Upper lobe of right lung (tissue), 1 donor: ENCODE measurements at places on chromosomes 6 and 20.

- peak; percentile 68 for DNase-seq
Observed at GRCh38 chr6:26065952-26066380, 21.3 kb upstream of the HFE start.

- no peak for DNase-seq
Observed at GRCh38 chr6:111187874-111188273, 100.6 kb downstream of the SLC16A10 start.

- no peak for DNase-seq
Observed at GRCh38 chr6:85574932-85575598, 18.6 kb downstream of the SNX14 start.

DNA sequence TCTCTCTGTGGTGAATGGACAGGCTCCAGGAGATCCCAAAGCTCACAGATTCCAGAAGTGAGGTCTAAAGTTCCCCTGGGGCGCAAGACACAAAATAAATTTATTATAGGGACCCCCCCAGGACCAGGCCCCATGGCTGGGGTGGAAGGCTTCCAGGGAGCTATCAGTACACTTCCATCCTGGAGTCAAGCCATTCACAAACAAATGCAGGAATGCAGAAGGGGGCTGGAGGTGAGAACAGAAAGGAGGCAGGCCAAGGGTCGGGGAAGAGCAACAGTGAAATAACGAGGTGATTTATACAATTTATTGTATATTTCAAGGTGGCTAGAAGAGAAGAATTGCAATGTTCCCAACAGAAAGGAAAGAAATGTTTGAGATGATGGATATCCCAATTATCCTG is 126.9 kb downstream of the LY86 start:
- DNase-seq: no peak

- no peak for DNase-seq
Observed at GRCh38 chr6:76453270-76453669, 380.8 kb upstream of the IMPG1 start.

GRCh38 chr6:33592595-33593413 is 12.7 kb upstream of the BAK1 start:
- DNase-seq: peak; percentile 83

DNA sequence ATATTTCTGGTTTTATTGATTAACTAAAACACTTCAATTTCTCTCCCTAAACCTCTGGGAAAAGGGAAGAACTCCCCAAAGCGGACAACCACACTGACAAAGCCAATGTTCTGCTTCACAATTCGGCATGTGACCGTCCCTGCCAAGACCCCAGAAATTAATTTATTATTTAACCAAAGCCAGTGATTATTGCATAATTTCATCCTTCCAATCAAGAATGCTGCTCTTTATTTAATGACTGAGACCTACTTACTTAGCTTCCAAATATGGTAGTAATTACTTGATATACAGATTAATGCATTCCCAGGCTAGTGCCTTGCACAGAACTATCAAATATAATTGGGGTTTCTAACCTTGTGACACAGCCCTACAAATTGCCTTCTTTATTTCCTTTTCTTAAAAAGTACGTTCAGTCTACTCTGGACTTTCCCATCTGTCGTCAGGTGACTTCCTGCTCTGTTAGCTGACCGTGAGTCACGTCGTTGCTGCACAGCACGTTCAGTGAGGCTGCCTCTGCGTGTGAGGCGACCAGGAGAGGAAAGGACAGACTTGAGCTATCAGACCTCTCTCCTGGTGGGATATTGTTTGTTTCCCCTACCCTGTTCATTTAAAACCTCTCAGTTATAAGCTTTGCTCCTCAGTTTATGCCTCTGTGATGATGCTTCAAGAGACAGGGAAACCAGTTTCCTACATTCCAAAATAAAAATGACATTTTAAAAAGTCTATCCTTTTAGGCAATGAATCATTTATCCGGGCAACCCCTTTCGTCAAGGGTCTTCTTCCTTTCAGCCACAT is 55.7 kb upstream of the TNFAIP3 start:
- peak; percentile 84 for DNase-seq

- no peak for DNase-seq
Observed at GRCh38 chr20:370977-371754, 9.4 kb upstream of the TRIB3 start.

DNA sequence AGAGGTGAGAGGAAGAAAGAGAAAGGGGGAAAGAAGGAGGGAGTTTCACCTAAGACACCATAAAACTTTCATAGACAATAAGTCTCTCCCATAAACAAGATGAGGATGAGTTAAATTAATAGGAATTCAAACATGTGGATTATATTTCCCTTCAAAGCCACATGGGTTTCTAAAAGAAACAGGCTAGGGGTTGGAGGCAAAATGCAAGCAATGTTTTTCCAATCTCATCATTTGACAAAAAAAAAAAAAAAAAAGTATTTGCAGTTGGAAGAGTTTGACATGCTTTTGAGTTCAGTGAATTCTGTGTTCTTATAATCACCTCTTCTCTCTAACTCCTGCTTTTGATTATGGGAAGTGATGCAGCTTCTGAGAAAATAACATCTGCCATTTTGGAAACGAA is 286.5 kb upstream of the PRND start:
- DNase-seq: no peak

GRCh38 chr6:33377171-33377570 is 14.5 kb upstream of the KIFC1 start:
- DNase-seq: no peak

- no peak for DNase-seq
Observed at GRCh38 chr20:7207186-7207798, 439.8 kb downstream of the BMP2 start.
